ENCODE measurements at places on chromosomes 13 and 19. TPM values are rescaled to one million over a fixed set of nuclear protein-coding genes. Genes with fewer than 3 reads are reported as not detected.

DNA sequence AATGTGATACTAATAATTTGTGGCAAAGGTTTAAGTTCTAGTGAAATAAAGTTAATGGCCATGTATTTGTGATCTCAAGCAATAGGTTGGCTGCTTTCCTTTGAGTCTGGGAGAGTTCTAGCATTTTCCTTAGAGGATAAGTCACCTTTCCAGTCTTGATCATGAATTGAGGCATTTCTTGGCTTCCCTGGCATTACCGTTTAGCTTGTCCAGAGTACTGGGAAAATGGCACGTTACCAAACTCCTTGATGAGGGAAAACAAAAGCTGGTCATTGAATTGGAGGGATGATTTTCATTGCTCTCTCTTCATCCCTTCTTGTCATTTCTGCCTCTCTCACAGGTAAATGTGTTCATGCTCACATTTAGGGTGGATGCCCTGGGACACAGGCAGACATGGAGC, 34.0 kb upstream of the SPRY2 start:
- no peak for DNase-seq

- no peak for DNase-seq
These were observed 36.1 kb downstream of the ADPRHL1 start for GRCh38 chr13:113417008-113417751.

- DNase-seq: no peak
These were observed 4.6 kb upstream of the TSHZ3 start for GRCh38 chr19:31353833-31354232.

GRCh38 chr13:45228002-45228401, 27.2 kb upstream of the KCTD4 start:
- DNase-seq: no peak

DNA sequence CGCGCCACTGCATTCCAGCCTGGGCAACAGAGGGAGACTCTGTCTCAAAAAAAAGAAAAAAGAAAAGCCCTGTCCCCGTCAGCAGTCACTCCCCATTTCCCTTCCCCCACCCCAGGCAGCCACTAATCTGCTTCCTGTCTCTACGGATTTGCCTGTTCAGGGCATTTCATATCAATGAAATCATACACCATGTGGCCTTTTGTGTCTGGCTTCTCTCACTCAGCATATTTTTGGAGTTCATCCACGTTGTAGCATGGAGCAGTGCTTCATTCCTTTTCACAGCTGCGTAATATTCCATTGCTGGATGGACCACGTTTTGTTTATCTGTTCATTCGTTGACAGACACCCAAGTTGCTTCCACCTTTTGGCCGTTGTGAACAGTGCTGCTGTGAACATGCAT, 36.1 kb upstream of the KLF2 start:
- DNase-seq: peak; percentile 28

DNA sequence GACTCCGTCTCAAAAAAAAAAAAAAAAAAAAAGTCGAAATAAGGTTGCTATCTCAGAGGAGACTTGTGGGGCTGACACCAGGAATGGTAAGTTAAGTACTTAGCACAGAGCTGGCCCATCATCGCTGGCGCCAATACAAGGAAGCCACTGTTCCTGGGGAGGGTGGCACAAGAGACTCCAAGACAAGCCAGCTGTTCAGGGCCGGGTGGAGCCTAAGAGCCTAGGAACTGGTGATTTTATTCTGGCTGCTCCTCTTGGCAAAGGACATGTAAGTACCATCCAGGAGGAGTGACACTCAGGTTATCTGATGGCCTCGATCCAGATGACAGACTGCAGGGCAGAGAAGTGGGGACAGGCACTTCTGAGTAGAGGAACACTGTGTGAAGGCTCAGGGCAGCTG, 3.8 kb downstream of the ELOF1 start:
- DNase-seq: no peak

GRCh38 chr19:18432275-18433014, 5.5 kb downstream of the ISYNA1 start:
- no peak for DNase-seq

GRCh38 chr19:38632476-38633213, 13.7 kb downstream of the EIF3K start:
- no peak for DNase-seq

DNA sequence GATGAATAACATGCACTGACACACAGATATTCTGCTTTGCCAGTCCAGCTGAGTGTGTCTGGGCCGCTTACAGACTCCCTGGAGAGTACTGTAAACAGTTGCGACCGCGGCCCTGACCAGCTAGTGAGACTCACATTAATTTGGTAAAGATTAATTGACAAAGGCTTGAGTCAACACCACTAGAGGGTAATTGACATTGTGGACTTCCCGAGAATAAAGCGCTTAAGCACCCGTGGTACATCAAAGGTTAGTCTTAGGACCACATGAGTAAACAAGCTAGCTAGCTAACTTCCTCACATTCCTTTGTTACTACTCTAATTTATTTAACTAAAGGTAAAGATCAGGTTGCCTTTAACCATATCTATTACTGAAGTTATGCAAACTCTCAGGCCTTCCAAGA, 624.4 kb upstream of the ARGLU1 start:
- peak; percentile 60 for DNase-seq

- no peak for DNase-seq
These were observed 100.7 kb downstream of the DGKH start for GRCh38 chr13:42149136-42149535.

DNA sequence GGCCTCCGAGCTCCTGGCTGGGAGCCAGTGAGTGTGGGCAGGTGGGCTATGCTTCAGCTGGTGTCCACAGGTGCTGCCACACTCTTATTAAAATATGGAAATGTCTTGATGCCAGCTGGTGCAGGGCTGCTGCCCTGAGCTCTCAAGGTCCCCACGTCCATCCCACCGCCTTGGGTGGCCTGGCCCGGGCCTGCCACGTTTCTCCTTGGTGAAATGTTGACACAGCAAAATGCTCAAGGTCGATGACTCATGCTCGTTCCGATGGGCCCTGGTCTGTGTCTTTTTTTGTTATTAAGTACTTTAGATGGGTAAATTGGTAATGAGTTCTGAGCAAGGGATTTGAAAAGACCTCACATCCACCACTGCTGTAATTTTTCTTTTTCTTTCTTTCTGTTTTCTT, 524.7 kb downstream of the MYO16 start:
- peak; percentile 41 for DNase-seq

DNA sequence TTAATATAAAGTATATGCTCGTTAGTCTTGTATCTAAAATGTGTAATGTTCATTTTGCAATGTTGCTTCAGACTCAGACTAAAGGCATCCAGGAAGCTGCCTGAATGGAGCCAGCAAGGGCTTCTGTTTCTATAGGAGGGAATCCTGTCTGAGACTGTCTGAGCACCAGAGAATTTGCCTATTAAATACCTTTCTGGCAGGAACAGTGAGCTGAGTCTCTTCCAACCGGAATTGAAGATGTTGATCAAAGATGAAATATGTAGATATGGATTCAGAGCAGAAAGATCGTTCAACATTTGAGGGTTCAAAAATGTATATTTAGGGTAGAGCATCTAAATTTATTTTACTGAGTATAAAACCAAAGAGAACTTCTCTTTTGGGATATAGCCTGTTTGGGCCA, 20.9 kb downstream of the MYO16 start:
- no peak for DNase-seq

- DNase-seq: no peak
These were observed 10.2 kb downstream of the OR2Z1 start for GRCh38 chr19:8731428-8732169.

DNA sequence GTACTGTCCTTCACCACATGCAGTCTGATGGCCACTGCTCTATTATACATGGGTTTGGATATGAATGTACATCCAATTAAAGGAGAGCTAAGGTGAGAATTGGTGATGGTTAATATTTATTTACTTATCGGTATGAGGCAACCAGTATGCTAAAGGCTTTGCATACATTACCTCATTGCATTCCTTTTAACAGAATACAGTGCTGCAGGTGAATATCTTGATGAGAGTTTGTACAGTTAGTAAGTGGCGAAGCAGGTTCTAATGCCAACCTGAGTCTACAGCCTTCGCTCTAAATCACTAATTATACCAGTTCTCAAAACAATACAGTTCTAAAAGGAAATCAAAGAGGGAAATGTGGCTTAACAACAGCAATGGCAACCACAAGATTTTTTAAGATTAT, 284.1 kb downstream of the ITGBL1 start:
- no peak for DNase-seq

Gene DAND5
- 0.03 TPM for polyA plus RNA-seq

Gene MRPL54
- polyA plus RNA-seq: 29.7 TPM

Gene AMH
- 0.03 TPM for polyA plus RNA-seq

Gene TNNI3
- not detected for polyA plus RNA-seq

Data from fibroblast of lung (primary cell).